ENCODE measurements at places on chromosomes 11 and 22. TPM values are rescaled to one million over a fixed set of nuclear protein-coding genes. Genes with fewer than 3 reads are reported as not detected.

Gene CCDC116
- total RNA-seq, result 0.59 TPM

Gene SLC5A1
- not detected for total RNA-seq

Gene KCNJ1
- not detected for total RNA-seq

Gene DEFB108B
- not detected for total RNA-seq

Gene RAPSN
- 0.16 TPM for total RNA-seq

All from activated CD8-positive, alpha-beta memory T cell treated with anti-CD3 and anti-CD28 coated beads, Interleukin-2, amount 10 ng/mL, durations not matched to agents 7 days and 5 days (primary cell).